ENCODE measurements at places on chromosomes 2 and 18.
A peak's percentile ranks its signal among the peaks of the same experiment; 100 is the strongest.

GRCh38 chr2:215793747-215794595, 219.4 kb downstream of the MREG start:
- no peak for DNase-seq

DNA sequence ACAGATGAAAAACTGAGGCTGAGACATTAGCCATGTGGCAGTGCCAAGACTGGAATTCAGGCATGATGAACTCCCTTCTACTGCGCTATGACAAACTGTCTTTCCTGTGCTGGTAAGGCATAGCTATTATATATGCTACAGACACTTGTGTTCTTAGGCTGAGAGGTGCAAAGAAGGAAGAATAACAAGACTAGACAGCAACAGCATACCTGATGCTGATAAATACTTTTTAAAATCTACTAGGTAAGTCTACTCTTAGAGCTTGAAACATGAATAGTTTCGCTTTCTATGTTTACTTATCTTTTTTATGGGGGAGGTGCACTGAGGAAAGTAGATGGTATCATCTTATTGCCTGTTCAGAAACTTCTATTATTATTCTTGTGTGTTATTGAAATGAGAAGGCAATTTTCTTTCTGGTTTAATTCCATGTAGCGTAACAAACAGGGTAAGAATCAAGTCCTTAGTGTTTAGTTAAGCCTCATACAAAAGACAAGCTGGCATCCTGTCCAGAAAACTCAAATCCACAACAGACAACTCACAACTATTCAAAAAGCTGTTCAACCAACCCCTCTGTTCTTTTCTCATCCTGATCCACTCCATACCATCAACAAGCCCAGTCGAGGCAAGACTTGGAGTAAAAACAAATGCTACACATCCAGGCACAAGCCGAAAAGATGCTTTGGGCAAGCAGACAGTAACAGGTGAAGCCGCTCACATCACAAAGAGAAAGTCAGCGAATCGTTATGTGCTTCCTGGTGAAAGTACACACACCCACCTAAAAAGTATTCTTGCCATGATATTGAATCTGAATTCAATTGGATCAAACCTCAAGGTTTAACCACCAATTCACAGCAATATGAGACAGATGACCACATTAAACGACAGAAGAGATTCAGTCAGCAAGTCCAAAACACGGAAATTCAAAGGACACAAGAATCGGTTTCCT, 1.5 kb downstream of the TTC32 start:
- no peak for DNase-seq

DNA sequence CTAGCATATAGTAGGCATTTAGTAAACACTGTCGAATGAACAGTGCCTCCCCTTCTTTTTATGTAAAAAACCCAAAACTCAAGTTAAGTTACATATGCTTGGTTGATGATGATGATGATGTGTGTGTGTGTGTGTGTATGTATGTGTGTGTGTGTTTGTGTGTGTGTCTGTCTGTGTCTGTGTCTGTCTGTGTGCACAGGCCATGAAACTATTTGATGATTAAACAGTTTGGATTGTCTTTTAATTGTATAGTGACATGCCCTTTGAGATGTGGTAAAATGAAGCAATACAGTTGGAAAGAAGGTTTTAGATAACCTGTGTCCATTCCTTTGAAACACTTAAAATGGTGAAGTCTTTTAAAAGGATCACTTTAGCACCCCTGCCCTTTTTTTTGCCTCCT, 105.6 kb downstream of the MAP4K4 start:
- DNase-seq: no peak

GRCh38 chr2:171965661-171966060, 34.1 kb upstream of the METAP1D start:
- DNase-seq: no peak

GRCh38 chr2:230919681-230920080, 5.4 kb downstream of the GPR55 start:
- no peak for DNase-seq

DNA sequence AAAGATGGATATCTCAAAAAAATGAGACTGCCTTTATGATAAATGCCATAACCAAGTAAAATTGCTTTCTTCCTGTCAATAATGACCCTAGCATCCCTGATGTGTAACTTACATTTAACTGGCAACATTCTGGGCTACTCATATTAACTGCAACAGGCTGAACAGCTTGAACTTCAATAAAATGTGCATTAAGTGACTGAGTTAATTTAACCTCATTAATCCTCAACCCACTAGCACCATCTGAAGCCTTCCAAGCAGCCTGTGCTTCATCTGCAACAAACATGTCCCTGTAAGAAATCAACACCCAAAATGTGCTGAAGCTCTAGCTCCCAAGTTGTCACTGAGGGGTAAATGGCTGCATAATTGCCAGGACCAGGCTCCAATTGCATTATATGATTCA, 296.2 kb upstream of the ZC3H15 start:
- DNase-seq: no peak

DNA sequence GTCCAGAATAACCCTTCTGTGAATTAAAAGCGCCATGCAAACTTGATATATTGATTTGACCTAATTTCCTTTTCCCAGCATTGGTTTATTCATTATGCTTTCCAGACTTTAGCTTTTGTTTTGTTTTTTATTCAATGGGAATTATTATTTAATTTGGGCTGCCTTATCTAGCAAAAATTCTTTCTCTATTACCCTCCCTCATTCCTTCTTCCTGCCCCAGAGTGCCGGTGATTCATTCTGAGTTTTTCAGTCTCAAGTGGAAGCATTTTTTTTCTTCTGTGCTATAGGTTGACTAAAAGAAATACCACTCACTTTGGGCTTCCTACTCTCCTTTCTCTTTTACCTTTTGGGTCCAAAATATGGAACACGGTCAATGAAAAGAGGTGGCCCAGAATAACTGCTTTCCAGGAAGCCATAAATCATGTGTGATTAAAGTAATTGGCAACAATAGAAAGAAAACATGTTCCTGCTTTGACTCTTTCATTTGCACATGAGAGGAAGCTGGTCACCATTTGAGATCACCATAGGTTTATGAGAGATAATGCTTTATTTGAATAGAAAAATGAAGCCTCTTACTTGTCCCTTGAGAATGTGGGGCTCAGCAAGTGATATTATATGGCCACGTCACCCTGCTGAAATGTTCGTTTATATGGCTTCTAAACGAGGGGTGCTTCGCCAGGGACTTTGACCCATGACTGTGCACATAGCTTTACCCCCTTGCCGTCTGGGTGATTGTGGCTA, 422.8 kb upstream of the ZEB2 start:
- DNase-seq: no peak

GRCh38 chr2:26640331-26640745, 828 bp downstream of the CIB4 start:
- no peak for DNase-seq

DNA sequence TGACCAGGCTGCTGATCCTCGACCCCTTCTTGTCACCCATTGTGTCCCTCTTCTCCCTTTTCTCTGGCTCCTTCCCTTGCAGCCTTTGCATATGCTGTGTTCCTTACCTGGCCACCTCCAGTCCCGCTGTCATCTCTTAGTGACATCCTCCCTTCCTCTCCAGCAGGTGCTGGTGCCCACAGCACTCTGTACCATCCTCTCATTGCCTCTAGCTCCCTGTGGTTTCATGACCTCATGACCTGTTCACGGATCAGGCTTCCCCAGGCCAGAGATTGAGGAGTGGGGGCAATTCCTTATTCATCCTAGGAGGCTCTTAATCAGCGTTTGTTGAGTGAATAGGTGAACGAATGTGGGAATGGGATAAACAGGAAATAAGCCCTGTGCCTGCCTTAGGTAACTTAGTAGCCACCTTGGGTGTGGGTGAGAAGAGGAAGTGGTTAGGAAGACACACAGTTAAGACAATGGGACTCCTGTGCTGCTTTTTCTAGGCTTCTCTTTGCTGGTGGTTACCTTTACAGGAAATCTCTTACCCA, 35.5 kb downstream of the ITGA6 start:
- DNase-seq: no peak

DNA sequence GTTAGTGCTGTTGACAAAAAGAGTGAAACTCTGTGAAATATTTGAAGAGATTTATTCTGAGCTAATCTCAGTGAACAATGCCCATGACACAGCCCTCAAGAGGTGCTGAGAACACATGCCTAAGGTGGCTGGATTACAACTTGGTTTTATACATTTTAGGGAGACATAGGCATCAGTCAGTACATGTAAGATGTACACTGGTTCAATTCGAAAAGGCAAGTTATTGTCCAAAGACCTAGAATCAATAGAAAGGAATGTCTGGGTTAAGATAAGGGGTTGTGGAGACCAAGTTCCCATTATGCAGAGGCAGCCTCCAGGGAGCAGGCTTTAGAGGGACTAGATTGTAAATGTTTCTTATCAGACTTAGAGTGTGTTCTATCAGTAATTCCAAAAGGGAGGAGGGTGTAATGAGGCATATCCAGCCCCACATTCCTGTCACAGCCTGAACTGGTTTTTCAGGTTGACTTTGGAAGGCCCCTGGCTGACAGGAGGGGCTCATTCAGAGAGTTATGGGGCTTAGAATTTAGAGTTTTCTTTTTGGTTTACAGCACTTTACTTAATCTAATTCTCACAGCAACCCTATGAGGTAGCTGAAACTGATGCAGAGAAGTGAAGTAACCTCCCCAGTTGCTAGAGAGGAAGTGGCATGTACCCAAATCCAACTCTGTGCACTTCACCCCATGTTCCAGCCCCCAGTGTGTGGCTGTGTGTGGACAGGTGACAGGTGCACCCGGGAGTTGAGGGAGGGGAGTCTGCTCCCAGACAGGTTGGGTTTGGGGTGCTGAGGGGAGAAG, 28.3 kb upstream of the ASAP2 start:
- DNase-seq: no peak

DNA sequence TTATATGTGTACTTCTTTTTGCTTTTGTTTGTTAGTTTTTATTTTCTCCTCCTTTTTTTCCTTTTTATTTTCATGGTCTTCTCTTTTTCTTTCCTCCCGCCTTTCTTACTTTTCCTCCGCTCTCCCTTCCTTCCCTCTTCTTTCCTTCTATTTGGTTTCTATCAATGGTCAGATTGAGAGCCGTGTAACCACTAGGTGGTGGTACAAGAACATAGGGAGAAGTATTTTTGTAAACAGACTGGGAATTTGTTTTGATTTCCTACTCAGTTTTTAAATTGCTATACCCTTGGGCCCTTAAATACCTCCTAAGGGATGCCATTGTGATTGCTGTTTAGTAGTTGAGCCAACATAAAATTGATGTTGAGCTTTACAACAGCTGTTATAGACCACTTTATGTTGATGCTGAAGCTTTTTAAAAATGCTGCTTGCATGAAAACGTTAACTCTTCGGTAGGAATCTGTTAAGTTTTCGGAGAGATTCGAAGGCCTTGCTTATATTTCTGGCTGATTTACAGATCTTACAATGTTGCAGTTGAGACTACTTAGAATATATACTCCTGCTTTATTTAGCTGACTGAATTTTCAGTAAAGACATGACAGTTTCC, 124.2 kb downstream of the UBE2E3 start:
- DNase-seq: peak; percentile 14

GRCh38 chr2:183035298-183035953, 2.8 kb downstream of the NCKAP1 start:
- no peak for DNase-seq

DNA sequence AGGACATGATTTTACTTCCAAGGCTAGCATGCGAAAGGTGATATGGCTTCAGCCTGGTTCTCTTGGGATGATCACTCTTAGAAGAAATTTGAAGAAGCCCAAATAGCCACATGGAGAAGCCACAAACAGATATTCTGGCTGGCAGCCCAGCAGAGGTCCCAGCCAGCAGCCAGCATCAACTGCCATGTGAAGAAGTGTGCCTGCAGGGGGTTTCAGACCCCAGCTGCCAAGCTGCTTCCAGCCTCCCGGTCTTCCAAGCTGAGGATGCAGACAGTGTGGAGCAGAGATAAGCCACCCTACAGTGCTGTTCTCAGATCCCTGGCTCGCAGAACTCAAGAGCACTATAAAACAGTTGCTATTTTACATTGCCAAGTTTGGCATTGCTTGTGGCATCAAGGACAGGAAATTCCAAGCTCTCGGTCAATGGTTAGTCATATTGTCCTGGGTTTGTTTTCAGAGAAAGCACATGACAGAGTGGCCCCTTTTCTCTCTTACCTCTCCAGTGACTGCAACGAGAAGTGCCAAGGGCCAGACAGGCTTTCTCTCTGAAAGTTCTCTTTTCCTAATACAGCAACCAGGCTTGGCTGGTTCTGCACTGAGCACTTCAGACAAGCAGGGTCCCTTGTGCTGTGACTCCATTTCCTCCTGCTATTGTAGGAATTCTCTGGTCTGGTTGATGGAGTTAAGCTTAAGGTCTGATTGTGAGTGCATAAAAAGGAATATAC, 223.7 kb downstream of the ANKRD30B start:
- DNase-seq: no peak

DNA sequence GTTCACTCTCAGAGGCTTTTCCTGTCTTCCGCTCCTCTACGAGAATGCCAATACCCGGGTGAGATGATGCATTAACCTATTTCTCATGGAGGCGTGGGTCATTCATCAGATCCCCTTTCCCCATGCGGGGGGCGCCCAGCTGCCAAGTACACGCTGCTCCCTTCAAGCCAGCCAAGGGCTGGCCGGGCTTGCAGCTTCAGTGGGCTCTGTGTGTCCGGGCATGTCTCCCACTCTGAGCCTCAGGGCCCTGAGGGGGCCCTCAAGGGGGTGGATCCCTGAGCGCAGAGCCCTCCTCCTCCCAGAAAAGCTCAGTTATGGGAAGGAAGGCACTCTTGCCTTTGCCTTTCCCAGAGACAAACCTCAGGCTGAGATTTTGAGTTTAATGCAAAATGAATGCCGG, 431.8 kb upstream of the MYT1L start:
- DNase-seq: no peak

DNA sequence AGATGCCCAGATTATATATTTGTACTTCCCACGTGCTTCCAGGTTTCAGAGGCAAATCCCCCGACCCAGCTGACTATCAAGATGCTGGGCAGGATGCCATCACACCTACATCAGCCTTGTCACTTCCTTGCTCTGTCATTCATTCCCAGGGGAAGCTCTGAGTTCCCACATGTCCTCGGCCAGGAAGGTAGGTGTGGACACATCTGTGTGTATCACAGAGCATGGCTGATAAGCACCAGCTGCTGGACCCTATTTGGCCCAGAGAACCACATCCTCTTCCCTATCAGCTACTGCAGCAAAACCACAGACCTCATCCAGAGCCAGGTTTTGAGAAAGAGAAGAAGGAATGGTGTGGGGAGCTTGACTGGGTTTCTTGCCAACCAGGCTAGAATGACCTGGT, 31.9 kb upstream of the ITGA6 start:
- no peak for DNase-seq

- no peak for DNase-seq
These were observed 40.9 kb downstream of the ARID5A start for GRCh38 chr2:96577501-96577900.

DNA sequence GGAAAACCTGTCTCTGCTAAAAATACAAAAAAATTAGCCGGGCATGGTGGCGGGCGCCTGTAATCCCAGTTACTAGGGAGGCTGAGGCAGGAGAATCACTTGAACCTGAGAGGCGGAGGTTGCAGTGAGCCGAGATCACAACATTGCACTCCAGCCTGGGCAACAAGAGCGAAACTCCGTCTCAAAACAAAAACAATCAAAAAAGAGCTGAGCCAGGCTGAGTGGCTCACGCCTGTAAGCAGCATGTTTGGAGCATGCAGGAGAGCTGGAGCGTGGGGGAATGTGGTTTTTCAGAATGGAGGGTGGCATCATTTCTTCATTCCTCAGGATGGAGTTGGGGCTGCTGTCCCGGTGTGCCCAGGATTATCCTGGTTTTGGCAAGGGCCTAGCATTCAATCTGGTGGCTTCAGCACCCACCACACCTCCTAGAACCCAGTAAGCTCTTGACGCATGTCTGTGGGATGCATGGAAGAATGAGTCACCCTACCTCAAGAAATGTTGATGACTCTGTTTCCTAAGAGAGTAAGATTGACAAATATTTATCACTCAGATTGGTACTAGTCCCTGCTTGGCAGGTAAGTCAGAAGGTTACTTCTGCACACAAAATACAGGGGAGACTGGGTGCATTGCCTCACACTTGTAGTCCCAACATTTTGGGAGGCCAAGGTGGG, 90.2 kb upstream of the ODC1 start:
- no peak for DNase-seq

All from SHP77 treated with DMSO at 0.1 percent for 48 hours (cell line).